ENCODE measurements at places on chromosomes 2 and 18.

DNA sequence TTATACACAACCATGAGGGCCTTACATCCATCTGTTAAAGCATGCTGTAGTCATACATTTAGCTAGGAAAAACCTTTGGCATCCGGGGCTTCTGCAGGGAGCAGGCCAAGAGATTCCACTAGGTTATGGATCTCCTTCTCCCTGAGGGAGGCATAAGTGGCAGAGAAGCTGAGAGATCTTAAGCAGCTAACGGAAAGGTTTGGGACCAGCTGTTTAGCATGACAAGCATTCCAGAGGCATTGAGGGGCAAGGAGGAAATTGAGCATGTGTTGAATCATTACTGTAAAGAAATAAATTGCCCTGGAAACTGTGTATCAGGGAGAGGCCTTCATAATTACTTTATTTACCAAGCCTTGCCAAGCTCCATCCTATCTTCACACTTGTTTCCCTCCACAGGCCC is 643.1 kb downstream of the CNTNAP5 start:
- no peak for DNase-seq

GRCh38 chr18:35577045-35577848 is 4.3 kb upstream of the GALNT1 start:
- DNase-seq: no peak

DNA sequence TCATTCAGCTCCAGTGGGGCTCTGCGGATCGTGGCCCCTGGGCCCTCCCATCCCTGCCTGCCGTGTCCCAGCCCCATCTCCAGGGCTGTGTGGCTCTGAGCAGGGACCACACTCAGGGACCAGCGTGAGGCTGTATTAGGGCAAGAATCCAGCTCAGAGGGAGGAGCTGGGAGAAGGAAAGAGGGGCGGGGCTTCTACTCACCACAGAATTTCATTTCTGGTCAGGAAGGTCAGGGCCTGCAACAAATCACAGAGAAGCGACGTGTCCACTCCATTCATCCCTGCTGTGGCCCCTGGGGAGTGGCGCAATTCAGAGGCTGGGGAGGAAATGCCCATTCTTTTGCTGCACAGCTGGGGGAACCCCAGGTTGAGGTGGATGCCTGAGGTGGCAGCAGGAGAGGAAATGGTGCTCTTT is 828 bp downstream of the CIB4 start:
- DNase-seq: no peak

DNA sequence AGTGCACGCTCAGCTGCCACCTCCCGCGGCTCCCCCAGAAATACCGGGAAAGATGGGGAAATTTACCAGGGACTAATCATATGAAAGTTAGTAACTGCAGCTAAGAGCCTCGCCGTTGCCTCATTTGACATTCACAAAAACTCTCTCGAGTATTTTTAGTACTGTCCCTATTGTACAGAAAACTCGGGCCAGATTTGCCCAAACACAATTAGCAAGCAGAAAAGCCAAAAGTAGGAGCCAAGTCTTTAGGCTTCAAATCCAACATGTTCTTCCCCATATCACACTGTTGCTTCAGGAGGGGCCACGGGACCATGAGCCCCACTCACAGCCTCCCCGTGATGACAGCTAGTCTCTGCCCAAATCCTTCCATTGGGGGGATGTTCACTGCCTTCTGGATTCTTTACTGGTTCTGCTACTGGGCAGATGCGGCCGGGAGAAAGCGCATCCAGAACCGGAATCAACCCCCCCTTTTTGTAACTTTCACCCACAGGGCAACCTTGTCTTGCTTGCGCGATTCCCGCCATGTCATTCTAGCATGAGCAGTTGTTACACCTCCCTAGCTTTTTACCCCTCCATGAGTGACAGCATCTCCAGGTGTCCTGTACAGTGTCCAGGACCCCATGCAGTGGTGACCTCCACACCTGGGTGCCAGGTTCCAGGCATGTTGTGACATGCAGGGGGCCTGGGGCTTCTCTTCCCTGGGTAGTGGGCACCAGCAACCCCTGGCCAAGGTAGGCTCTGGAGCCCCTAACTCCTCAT is 35.2 kb downstream of the CENPO start:
- no peak for DNase-seq

DNA sequence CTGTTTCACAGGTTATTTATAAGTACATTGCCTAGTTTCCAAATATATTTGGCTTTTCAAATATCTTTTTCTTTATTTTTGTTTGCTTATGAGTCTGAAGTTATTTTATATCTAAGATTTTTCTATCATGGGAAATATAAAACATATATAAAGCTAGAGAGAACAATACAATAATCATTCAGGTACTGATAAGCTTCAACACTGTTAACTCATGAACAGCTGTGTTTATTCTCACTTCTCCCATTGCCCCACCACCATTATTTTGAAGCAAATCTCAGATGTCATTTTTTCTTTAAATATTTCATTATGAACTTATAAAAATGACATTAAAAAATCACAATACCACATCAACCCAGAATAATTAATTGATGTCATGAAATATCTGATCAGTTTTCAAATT is 9.7 kb downstream of the CAMKMT start:
- no peak for DNase-seq

DNA sequence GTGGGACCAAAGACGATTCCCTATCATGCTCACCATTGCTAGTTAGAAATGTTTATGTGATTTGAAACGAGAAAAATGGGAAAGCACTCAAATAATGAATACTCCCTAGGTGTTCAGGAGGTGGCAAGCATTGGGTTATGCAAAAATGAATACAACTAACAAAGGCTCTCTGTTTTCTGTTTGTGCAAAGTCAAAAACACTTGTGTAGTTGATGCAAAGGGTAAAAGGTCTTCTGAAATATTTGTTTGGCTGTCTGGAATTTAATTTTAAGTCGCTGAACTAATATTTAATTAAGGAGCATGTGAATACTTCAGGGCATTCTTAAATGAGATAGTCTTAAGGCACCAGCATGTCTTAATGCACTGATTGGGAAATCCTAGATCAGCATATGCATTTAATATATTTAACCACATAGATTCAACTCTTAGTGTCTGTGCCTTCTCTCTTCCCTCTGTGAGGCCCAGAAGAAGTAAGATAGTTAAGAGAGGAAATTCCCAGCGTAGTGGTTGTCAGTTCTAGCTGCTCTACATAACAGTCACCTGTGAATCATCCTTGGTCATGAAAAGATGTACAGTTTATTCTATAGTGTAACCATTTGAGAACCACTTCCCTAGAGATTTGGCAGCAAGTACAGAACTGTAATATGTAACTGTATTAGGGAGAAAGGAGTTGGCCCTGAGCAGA is 111.9 kb downstream of the EPC2 start:
- DNase-seq: no peak

DNA sequence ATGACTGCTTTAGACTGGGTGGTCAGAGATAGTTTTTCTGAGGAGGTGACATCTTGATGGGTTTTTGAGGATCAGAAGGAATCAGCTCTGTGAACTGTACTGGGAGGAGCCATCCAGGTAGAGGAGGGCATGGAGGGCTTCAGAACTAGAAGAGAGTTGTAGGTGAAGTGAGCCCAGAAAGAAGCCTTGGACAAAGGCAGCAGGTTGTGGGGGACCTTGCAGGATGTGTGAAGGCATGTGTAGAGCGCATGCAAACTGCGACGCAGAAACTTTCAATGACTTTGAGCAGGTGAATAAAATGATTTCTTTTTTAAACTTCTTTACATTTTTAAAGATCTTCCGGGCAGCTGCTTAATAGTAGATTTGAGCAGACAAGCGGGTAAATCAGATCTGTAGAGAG is 83.9 kb upstream of the SIX2 start:
- DNase-seq: no peak

DNA sequence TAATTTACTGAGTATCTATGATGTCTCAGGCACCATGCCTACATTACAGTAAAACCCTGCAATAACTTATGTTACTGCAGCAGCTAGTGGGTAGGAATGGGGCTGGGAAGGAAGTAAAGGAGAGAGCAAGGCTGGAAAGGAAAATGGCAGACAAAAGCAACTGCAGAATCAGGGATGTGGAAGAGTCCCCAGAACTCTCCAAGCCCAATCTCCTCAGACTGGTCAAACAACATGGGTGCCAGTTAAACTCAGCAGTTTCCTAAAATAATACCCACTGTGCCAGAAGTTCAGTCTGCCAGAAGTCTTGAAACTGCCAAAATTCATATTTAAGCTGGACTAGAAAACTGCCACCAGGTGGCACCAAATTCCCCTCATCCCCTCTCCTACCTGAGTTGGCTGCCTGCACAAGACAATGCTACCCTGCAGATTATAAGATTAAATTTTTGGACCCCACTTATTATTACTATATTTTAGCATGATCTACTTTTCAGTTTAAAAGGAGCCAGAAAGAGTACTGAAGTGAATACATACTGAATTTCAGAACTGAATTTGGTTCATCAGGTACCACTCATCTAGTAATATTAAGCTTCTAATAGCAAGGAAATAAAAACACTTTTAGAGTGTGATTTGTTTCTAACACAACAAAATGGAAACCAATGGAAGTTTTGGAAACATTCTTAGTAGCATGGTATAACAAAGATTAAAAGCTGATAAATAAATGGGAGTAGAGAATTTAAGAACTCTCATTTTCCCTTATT is 86.8 kb upstream of the DNER start:
- DNase-seq: peak; percentile 51

DNA sequence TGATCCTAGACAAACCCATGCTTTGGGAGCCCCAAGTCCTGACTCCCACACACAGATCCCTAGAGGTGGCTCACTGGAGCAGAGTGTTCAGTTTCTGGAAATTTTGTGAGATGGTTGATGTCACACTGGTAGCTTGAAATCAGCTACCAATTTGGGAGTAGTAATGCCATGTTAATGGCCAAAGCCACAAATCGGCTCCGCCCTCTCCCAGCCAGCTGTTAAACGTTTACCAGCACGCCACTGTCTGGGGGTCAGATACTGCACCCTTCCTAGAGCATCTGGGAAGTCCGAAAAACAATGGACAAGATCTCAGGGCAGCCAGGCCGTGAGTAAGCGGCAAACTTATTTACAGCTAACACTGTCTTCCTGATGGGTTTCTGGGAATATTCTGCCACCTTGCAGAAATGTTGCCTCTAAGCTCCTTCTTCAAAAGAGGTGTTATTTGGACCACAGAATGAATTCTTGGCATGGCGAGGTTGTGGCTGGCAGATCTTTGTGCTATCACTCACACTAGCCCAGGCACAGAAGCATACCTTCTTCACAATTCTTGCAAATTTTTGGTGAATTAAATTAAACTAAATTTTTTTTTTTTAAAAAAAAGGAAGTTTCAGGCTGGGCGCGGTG is 60.2 kb upstream of the FZD7 start:
- DNase-seq: no peak

GRCh38 chr18:6605115-6605869 is 124.2 kb upstream of the ARHGAP28 start:
- DNase-seq: no peak

DNA sequence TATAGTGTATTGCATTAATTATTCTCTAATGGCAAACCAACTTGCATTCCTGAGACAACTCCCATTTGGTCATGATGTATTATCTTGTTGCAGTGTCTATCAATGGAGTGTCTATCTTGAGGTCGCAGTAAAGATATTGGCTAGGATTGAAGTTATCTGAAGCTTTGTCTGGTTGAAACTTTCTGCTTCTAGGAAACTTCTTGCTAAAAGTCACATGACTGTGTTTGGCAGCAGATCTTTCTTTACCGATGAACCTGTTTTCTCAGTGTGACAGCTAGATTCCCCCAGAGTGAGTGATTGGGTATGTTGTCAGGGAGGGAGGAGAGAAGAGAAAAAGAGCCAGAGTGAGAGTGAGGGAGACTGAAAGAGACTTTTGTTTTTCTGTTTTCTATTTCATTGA is 119.6 kb downstream of the QPCT start:
- no peak for DNase-seq

DNA sequence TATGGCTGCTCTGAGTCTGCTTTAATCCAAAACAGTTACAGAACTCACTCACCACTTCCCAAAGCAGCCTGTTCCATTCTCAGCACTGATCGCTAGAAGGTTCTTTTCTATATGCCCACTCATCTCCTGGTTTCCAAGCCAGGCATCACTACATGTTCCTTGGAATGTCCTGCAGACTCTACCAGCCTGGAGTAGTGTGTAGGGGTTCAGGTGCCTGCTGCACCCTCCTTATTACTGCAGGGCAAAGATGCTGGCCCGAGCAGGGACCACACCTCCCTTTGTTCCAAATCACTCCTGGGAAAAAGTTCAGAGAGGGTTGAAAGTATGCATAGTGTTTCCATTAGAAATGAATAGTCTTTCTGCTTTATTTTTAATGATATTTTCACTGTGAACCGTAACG is 196.6 kb downstream of the SH3RF3 start:
- DNase-seq: no peak
